ENCODE measurements at places on chromosomes 7 and 10. TPM values are rescaled to one million over a fixed set of nuclear protein-coding genes. Genes with fewer than 3 reads are reported as not detected.

The SPDYE2 gene
- total RNA-seq = not detected

The ADIRF gene
- total RNA-seq = 461 TPM

The TET1 gene
- total RNA-seq = 1.1 TPM

The GPR26 gene
- not detected for total RNA-seq

The CRHR2 gene
- total RNA-seq = not detected

The NOS3 gene
- 18.2 TPM for total RNA-seq

The GPRIN2 gene
- 6.6 TPM for total RNA-seq

The CADPS2 gene
- 19.4 TPM for total RNA-seq

The SEMA3D gene
- total RNA-seq = 6.5 TPM

The LEP gene
- not detected for total RNA-seq

The H2BK1 gene
- total RNA-seq = not detected

- H3K27me3 ChIP-seq = no peaks in the 10 kb centered on the region
- no peak for DNase-seq
- H3K4me1 ChIP-seq = no peaks in the 10 kb centered on the region
- H3K4me3 ChIP-seq = no peak overlapping the region
- H3K27ac ChIP-seq = no peak overlapping the region
Observed at GRCh38 chr10:102334101-102334500, 61.4 kb upstream of the NFKB2 start.

GRCh38 chr10:79287973-79288723 lies 59.1 kb upstream of the PPIF start:
- peaks cover 49% of the 10 kb centered on the region for H3K4me1 ChIP-seq
- no peaks in the 10 kb centered on the region for H3K36me3 ChIP-seq
- H3K27ac ChIP-seq = peak overlapping the region; percentile 4
- no peak overlapping the region for H3K4me3 ChIP-seq
- DNase-seq = no peak
- H3K27me3 ChIP-seq = no peaks in the 10 kb centered on the region

DNA sequence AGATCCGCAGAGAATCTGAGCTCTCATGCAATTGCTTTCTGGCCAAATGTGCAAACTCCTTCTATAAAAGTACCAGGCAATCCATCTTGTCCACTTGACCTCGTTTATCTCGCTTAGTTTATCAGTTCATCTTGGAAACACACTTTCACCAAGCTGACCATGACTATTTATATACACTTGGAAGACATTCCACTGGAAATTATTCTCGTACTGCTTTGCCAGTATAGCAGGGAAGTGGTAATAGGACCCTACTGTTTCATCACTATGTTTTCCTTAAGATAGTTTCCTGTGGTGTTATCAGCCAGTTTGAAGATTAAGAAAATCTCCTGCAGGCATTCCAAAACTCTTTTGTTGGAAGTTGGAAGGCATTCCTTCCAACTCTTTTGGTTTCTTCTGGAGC lies 115.3 kb upstream of the FAM171A1 start:
- no peaks in the 10 kb centered on the region for H3K4me1 ChIP-seq
- H3K36me3 ChIP-seq = no peaks in the 10 kb centered on the region
- no peaks in the 10 kb centered on the region for H3K27me3 ChIP-seq
- no peak for DNase-seq

- H3K36me3 ChIP-seq = no peaks in the 10 kb centered on the region
- peak overlapping the region; percentile 100 for H3K27ac ChIP-seq
- H3K4me3 ChIP-seq = peak overlapping the region; percentile 95
- peak; percentile 86 for DNase-seq
Observed at GRCh38 chr10:119206603-119207365, 587 bp upstream of the GRK5 start.

- H3K36me3 ChIP-seq = no peaks in the 10 kb centered on the region
- no peak overlapping the region for H3K4me3 ChIP-seq
- H3K27me3 ChIP-seq = no peaks in the 10 kb centered on the region
Observed at GRCh38 chr10:44858988-44859387, 52.1 kb upstream of the TMEM72 start.

DNA sequence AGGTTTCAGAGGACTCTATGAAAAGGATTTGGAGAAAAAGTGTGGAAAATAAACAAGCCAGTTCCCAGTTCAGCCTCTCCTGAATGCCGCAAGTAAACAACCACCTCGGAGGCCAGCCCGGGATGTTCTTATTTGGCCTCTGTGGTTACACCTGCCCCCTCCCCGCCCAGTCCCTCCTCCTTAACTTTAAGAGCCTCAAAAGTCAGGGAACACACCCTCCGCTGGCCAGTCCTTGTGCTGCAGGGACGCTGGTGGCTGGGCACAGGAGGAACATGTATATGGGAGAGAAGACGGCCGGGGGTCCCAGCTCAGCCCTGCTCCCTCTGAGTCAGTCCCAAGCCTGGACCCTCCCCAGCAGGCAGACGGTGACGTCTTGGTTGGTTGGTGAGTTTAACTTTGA lies 6.1 kb downstream of the CHST3 start:
- H3K4me1 ChIP-seq = no peaks in the 10 kb centered on the region
- DNase-seq = no peak
- H3K36me3 ChIP-seq = no peaks in the 10 kb centered on the region
- no peaks in the 10 kb centered on the region for H3K27me3 ChIP-seq
- no peak overlapping the region for H3K4me3 ChIP-seq

GRCh38 chr7:47043304-47043703 lies 538.6 kb downstream of the TNS3 start:
- H3K27me3 ChIP-seq = no peaks in the 10 kb centered on the region
- no peaks in the 10 kb centered on the region for H3K4me1 ChIP-seq
- H3K27ac ChIP-seq = no peak overlapping the region
- H3K4me3 ChIP-seq = no peak overlapping the region
- no peak for DNase-seq

- no peaks in the 10 kb centered on the region for H3K4me1 ChIP-seq
- H3K27me3 ChIP-seq = no peaks in the 10 kb centered on the region
- no peak overlapping the region for H3K27ac ChIP-seq
- no peak for DNase-seq
- no peak overlapping the region for H3K4me3 ChIP-seq
Observed at GRCh38 chr7:32116436-32116835, 46.2 kb upstream of the PDE1C start.

- no peaks in the 10 kb centered on the region for H3K36me3 ChIP-seq
- DNase-seq = no peak
- no peak overlapping the region for H3K27ac ChIP-seq
- peaks cover 77% of the 10 kb centered on the region for H3K27me3 ChIP-seq
Observed at GRCh38 chr10:100738055-100738827, 7.1 kb upstream of the PAX2 start.

DNA sequence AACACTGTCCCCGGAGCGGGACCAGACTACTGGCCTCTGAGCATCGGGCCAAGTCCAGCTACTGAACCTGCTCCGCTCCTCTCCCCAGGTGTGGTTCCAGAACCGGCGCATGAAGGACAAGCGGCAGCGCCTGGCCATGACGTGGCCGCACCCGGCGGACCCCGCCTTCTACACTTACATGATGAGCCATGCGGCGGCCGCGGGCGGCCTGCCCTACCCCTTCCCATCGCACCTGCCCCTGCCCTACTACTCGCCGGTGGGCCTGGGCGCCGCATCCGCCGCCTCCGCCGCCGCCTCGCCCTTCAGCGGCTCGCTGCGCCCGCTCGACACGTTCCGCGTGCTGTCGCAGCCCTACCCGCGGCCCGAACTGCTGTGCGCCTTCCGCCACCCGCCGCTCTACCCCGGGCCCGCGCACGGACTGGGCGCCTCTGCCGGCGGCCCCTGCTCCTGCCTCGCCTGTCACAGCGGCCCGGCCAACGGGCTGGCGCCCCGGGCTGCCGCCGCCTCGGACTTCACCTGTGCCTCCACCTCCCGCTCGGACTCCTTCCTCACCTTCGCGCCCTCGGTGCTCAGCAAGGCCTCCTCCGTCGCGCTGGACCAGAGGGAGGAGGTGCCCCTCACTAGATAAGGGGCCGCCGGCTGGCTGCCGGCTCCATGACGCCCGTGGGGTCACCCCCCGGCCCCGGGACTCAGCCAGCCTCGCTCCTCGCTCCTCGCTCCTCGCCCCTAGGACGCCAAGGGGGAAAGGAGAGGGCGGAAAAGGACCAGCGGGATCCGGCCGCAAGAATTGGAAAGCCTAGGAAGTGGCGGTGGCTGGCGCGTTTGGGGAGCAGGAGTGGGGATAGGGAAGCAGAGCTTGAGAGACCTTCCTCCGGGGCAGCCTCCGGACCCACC lies 3.4 kb downstream of the EVX1 start:
- no peak overlapping the region for H3K4me3 ChIP-seq
- DNase-seq = no peak
- no peak overlapping the region for H3K27ac ChIP-seq
- peaks cover 88% of the 10 kb centered on the region for H3K27me3 ChIP-seq
- H3K4me1 ChIP-seq = peaks cover 8% of the 10 kb centered on the region
- no peaks in the 10 kb centered on the region for H3K36me3 ChIP-seq

- no peak overlapping the region for H3K27ac ChIP-seq
- no peaks in the 10 kb centered on the region for H3K4me1 ChIP-seq
- no peaks in the 10 kb centered on the region for H3K36me3 ChIP-seq
- DNase-seq = no peak
Observed at GRCh38 chr7:56537952-56538351, 421.7 kb upstream of the NUPR2 start.

DNA sequence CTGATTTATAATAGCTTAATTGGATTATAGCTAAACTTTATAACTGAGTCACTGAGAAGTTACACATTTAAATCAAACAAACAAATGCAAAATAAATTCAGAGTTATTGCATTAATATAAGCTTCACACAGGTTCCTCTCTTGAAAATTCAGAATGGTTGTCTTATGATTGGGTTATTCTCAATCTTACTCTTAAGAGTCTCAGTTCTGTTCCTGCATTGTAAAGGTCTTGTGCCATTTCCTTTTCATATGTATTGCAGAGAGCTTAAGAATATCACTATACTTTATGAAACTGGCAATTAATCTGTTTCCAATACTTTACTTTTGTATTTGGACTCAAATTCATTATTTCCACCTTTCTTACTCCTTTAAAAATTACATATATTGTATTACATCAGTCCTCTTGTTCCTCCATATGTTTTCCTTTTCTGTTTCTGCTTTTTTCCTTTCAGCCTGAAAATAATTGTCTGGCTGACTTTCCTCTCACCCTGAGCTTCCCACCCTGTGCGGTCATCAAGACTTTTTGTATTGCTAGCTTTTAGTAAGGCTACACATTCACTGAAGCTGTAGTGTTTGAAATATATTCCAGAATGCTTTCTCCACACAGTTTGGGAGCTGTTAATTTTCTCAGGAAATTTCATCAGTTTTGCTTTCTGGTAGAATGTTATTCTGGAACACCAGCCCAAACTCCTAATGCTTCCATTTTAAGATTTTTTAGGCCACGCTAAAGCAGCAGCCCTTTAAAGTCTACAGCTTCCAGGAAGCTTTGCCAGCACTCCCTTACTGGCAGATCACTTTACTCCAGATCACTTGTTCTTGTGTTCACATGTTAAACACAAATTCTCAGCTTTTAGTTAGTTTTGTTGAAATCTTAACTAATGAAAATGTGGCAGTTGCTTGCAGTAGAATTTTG lies 139.4 kb downstream of the KCND2 start:
- H3K27ac ChIP-seq = no peak overlapping the region
- no peaks in the 10 kb centered on the region for H3K36me3 ChIP-seq
- no peaks in the 10 kb centered on the region for H3K27me3 ChIP-seq
- DNase-seq = no peak

- no peak overlapping the region for H3K27ac ChIP-seq
- H3K4me1 ChIP-seq = no peaks in the 10 kb centered on the region
- no peaks in the 10 kb centered on the region for H3K27me3 ChIP-seq
- no peaks in the 10 kb centered on the region for H3K36me3 ChIP-seq
- no peak overlapping the region for H3K4me3 ChIP-seq
- peak; percentile 52 for DNase-seq
Observed at GRCh38 chr10:62154231-62154630, 114.4 kb downstream of the RTKN2 start.

DNA sequence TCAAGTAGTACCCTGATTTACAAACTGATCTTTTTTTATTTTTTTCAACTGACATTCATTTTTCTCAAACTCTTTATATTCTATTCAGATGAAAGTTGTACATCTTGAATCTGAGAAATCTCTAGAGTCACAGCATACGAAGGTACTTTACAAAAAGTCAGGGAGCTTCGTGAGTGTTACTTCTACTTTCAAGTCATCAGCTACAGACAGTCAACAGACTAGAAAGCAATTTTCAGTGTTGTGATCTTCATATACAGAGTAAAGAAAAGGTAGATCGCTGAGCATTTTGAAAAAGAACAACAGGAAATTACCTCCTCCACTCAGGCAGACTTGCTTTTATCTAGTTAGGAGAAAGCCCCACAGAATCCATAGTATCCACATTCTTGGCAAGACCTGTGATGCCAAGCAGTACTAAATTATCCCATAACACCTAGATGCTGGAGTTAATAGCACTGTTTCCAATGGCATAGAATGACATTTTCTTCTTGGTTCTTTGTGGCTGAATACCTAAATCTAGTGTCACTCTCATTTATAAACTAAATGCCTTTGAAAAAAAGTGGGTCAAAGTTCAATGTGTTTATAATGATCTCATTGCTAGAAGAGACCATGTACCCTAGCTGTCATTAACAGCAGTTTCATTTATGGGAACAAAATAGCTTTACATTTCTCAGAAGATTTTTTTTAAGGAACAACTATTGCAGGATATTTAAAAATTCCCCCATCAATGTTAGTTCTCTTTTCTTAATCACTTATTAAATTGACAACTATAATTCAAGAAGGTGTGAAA lies 12.0 kb upstream of the ZNF800 start:
- H3K4me3 ChIP-seq = no peak overlapping the region
- no peaks in the 10 kb centered on the region for H3K27me3 ChIP-seq
- no peaks in the 10 kb centered on the region for H3K4me1 ChIP-seq
- H3K27ac ChIP-seq = no peak overlapping the region
- H3K36me3 ChIP-seq = no peaks in the 10 kb centered on the region
- DNase-seq = no peak

DNA sequence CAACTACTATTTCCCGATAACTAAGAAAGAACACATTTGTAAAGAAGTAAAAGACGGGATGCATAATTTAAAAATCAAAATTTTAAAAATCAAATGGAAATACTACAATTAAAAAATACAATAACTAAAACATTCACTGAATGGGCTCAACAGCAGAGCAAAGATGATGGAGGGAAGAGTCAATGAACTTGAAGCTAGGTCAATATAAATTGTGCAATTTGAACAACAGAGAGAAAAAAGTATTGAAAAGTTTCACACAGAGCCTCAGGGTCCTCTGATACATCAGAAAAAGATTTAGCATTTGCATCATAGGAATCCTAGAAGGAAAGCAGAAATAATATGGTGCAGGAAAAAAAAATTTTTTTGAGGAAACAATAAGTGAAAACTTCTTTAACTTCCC lies 581.0 kb downstream of the KCNMA1 start:
- H3K27ac ChIP-seq = no peak overlapping the region
- H3K36me3 ChIP-seq = no peaks in the 10 kb centered on the region
- DNase-seq = no peak
- no peak overlapping the region for H3K4me3 ChIP-seq
- H3K27me3 ChIP-seq = no peaks in the 10 kb centered on the region

GRCh38 chr7:77980087-77980713 lies 181.6 kb downstream of the PHTF2 start:
- H3K4me3 ChIP-seq = no peak overlapping the region
- no peaks in the 10 kb centered on the region for H3K27me3 ChIP-seq
- H3K4me1 ChIP-seq = no peaks in the 10 kb centered on the region
- no peak overlapping the region for H3K27ac ChIP-seq
- H3K36me3 ChIP-seq = no peaks in the 10 kb centered on the region
- no peak for DNase-seq
